ENCODE measurements at places on chromosomes 3 and 15. TPM values are rescaled to one million over a fixed set of nuclear protein-coding genes. Genes with fewer than 3 reads are reported as not detected.

DHX36 gene
- total RNA-seq = 27.1 TPM

EFL1 gene
- 15.9 TPM for total RNA-seq

ALPK3 gene
- under 0.01 TPM for total RNA-seq

CDC25A gene
- total RNA-seq = 1.3 TPM

NR1I2 gene
- total RNA-seq = not detected

SLITRK3 gene
- total RNA-seq = not detected

CPNE9 gene
- total RNA-seq = not detected

WNT5A gene
- 4.4 TPM for total RNA-seq

PTPRG gene
- total RNA-seq = 42.1 TPM

RLBP1 gene
- not detected for total RNA-seq

STRIT1 gene
- total RNA-seq = not detected

GOLGA8O gene
- total RNA-seq = 0.85 TPM

NGLY1 gene
- total RNA-seq = 21.8 TPM

ZNF592 gene
- total RNA-seq = 3.1 TPM

CX3CR1 gene
- total RNA-seq = not detected

EPHA6 gene
- under 0.01 TPM for total RNA-seq

MOBP gene
- not detected for total RNA-seq

USP4 gene
- total RNA-seq = 21.7 TPM

ARGFX gene
- total RNA-seq = not detected

ARNT2 gene
- 7.0 TPM for total RNA-seq

SLC25A38 gene
- 22.4 TPM for total RNA-seq

TPRG1 gene
- 0.43 TPM for total RNA-seq

PPP1R14D gene
- total RNA-seq = not detected

GOLGA6B gene
- not detected for total RNA-seq

SLC12A1 gene
- total RNA-seq = not detected

PLA2G4E gene
- total RNA-seq = not detected

CHRM5 gene
- under 0.01 TPM for total RNA-seq

NMB gene
- 1.8 TPM for total RNA-seq

NME9 gene
- 0.09 TPM for total RNA-seq

FSD2 gene
- not detected for total RNA-seq

MUC20 gene
- total RNA-seq = 0.74 TPM

TJP1 gene
- 47.9 TPM for total RNA-seq

PSTPIP1 gene
- total RNA-seq = not detected

CLDN11 gene
- 563 TPM for total RNA-seq

CMSS1 gene
- 8.5 TPM for total RNA-seq

GREM1 gene
- total RNA-seq = 307 TPM

SNX33 gene
- 13.5 TPM for total RNA-seq

PLIN1 gene
- 0.14 TPM for total RNA-seq

GOLGA8R gene
- total RNA-seq = 2.1 TPM

COL6A5 gene
- total RNA-seq = not detected

Data from smooth muscle cell of bladder (primary cell).